CD4-positive, CD25-positive, alpha-beta regulatory T cell (primary cell): ENCODE measurements at places on chromosomes 6 and 20.

DNA sequence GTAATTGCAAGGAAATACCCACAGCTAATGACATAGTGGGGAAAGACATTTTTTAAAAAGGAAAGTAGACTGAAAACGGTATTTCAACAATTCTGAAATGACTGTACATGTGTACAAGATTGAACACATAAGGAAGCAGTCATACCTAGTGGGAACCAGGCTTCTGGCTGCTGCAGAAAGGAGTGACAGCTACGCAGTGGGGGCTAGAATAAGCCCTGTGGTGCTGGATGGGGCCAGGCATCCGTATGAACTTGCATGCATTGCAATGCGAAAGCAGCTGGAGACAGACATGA lies 54.9 kb upstream of the GPR31 start:
- H3K4me3 ChIP-seq: no peak overlapping the region
- no peak for DNase-seq

DNA sequence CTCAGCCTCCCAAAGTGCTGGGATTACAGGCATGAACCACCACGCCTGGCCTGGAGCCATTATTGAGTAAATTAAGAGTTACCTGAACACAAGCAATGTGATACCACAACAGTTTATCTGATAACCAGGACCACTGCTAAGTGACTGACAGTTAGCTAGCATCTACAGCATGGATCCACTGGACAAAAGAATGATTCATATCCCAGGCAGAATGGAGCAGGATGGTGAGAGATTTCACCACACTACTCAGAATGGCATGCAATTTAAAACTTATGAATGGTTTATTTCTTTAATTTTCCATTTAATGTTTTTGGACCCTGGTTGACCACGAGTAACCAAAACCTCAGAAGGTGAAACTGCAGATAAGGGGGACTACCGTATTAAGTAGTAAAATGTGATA lies 48.6 kb downstream of the RALGAPA2 start:
- H3K27ac ChIP-seq: no peak overlapping the region
- no peak overlapping the region for H3K4me3 ChIP-seq
- H3K27me3 ChIP-seq: no peaks in the 10 kb centered on the region
- DNase-seq: no peak
- H3K36me3 ChIP-seq: no peaks in the 10 kb centered on the region

- no peak for DNase-seq
- no peaks in the 10 kb centered on the region for H3K27me3 ChIP-seq
- H3K4me1 ChIP-seq: no peaks in the 10 kb centered on the region
- no peak overlapping the region for H3K27ac ChIP-seq
- no peak overlapping the region for H3K4me3 ChIP-seq
- no peaks in the 10 kb centered on the region for H3K36me3 ChIP-seq
Measured at GRCh38 chr20:43799150-43799711, 72.4 kb upstream of the GTSF1L start.

DNA sequence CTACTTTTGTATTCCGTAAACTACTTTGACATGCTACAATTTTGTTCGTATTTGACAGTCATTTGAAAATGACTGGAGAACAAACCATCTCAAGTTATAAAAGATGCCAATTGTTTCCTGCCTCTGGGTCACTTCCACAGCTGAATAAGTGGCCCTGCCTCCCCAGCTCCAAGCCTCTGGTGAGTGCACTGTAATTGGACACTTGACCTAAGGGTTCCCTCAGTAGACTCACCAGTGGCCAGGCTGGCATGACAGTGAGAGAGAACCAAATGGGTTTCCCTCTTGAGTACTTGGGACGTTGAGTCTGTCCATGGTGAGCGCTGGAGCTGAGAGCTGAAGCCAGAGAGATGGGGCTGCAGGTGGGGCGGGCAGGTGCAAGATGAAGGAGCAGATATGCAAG lies 57.1 kb downstream of the SLC35D3 start:
- H3K27ac ChIP-seq: no peak overlapping the region
- no peaks in the 10 kb centered on the region for H3K36me3 ChIP-seq
- H3K4me1 ChIP-seq: no peaks in the 10 kb centered on the region
- peaks cover 7% of the 10 kb centered on the region for H3K27me3 ChIP-seq
- no peak overlapping the region for H3K4me3 ChIP-seq
- DNase-seq: no peak

DNA sequence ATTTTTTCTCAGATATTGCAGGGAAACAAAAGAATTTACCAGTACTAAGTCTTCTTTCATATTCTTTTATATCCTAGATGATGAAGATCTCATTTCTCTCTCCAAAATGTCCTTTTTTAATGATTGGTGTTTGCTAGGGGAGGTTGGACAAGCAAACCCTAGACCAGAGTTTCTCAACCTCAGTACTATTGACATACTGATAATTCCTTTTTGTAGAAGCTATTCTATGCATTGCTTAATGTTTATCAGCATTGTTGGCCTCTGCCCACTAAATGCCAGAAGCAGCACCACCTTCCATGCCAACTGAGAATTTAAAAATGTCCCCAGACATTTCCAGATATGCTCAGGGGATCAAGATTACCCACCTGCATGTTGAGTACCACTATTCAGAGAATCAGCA lies 14.4 kb upstream of the TFAP2B start:
- H3K4me1 ChIP-seq: no peaks in the 10 kb centered on the region
- no peak overlapping the region for H3K27ac ChIP-seq
- no peaks in the 10 kb centered on the region for H3K36me3 ChIP-seq
- H3K27me3 ChIP-seq: no peaks in the 10 kb centered on the region
- H3K4me3 ChIP-seq: no peak overlapping the region

DNA sequence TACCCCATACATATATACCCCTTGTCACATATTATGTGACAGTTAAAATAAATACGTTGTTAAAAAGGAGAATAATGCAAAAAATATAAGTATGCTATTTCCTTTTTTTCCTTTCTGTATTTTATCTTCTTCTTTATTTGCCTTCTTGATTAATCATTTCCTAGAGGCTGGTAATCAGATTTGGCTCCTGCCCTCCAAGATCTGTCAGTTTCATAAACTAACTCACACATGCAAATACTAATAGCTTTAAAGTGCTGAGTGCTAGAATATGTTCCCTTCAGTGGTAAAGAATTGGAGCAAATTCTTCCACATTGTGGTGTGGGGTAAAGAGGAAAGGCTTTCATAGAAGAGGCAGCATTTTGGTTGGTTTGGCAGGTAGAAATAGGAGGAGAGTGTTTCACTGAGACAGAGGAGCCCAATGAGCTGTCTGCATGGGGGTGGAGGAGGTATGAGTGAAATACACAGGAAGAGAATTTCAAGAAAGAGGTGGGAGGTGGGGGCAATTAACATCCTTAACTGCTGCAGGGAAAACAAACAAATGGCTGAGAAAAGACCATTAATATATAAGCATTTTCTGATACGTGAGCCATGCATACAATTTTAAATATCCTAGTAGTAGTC lies 523.9 kb downstream of the BMP2 start:
- DNase-seq: no peak
- H3K4me1 ChIP-seq: no peaks in the 10 kb centered on the region
- no peaks in the 10 kb centered on the region for H3K36me3 ChIP-seq
- no peak overlapping the region for H3K27ac ChIP-seq
- no peaks in the 10 kb centered on the region for H3K27me3 ChIP-seq

GRCh38 chr6:155498370-155498769 lies 42.7 kb upstream of the NOX3 start:
- H3K27ac ChIP-seq: no peak overlapping the region
- no peaks in the 10 kb centered on the region for H3K4me1 ChIP-seq
- H3K27me3 ChIP-seq: no peaks in the 10 kb centered on the region
- H3K36me3 ChIP-seq: no peaks in the 10 kb centered on the region
- no peak overlapping the region for H3K4me3 ChIP-seq
- no peak for DNase-seq

- H3K27ac ChIP-seq: no peak overlapping the region
- H3K27me3 ChIP-seq: no peaks in the 10 kb centered on the region
- H3K36me3 ChIP-seq: no peaks in the 10 kb centered on the region
- no peak overlapping the region for H3K4me3 ChIP-seq
- no peaks in the 10 kb centered on the region for H3K4me1 ChIP-seq
- no peak for DNase-seq
Measured at GRCh38 chr20:63778857-63779256, 39.3 kb downstream of the SLC2A4RG start.

GRCh38 chr6:166441325-166442078 lies 58.8 kb upstream of the MPC1 start:
- peaks cover 6% of the 10 kb centered on the region for H3K4me1 ChIP-seq
- H3K27ac ChIP-seq: no peak overlapping the region
- H3K27me3 ChIP-seq: no peaks in the 10 kb centered on the region

GRCh38 chr20:6029538-6029937 lies 24.3 kb downstream of the LRRN4 start:
- no peaks in the 10 kb centered on the region for H3K4me1 ChIP-seq
- H3K27me3 ChIP-seq: no peaks in the 10 kb centered on the region
- peaks cover 23% of the 10 kb centered on the region for H3K36me3 ChIP-seq

DNA sequence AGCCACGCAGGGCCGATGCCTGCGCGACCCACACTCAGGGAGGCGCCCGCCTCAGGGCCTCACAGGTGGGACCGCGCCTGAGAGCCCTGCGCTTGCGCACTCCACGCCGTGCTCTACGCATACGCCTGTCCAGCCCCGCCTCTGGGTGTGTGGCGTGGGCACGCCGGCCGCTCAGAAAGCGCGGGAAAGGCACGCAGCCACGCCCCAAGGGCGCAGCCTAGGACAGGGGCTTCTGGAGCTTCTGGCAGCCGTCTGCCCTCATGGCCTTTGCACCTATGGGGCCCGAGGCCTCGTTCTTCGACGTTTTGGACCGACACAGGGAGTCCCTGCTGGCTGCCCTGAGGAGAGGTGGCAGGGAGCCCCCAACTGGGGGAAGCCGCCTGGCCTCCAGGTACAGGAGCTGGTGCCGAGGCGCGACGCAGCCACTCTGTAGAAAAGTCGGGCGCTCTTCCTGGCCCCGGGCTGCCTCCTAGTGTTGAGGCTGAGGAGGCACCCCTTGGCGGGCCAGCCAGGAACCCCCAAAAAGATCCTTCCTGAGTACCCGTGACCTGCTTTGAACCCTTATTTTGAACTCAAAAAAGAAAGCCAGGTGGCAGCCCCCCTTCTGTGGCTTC lies at the start of gene SPO11:
Gene SPO11, plus strand, starts transcription at position 196 of the 614 bp plus-strand sequence. Its CDS starts 65 bp downstream, at position 261.
- no peak within 1 kb of the TSS for H3K4me3 ChIP-seq
- no peak for DNase-seq
- peaks cover 28% of the 10 kb centered on the region for H3K27me3 ChIP-seq
- H3K36me3 ChIP-seq: no peaks in the 10 kb centered on the region
- H3K27ac ChIP-seq: no peak within 1 kb of the TSS

GRCh38 chr6:30129265-30130178 lies 6.4 kb upstream of the TRIM40 start:
- H3K36me3 ChIP-seq: no peaks in the 10 kb centered on the region
- H3K4me3 ChIP-seq: no peak overlapping the region
- no peak for DNase-seq
- H3K4me1 ChIP-seq: peaks cover 4% of the 10 kb centered on the region

DNA sequence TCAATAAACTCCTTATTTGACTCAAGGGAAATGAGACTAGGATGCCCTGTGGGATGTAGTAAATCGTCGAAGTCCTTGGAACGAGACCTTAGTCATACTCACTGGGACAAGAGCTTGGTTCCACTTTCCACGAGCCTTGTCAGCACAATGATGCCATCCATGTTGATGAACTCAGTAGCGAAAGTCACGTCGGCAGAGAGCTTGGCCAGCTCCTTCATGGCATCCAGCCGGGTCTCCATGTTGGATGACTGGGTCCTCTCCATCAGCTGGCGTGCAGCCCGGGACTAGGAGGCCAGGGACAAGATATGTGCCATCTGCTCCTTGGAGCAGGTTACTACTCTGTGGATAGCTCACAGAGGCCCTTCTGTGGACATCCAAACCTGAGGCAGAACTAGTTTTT lies 17.5 kb downstream of the ELMO2 start:
- no peak overlapping the region for H3K4me3 ChIP-seq
- H3K36me3 ChIP-seq: peaks cover 95% of the 10 kb centered on the region
- DNase-seq: no peak
- H3K27ac ChIP-seq: no peak overlapping the region
- H3K4me1 ChIP-seq: no peaks in the 10 kb centered on the region

- H3K4me3 ChIP-seq: no peak overlapping the region
- H3K4me1 ChIP-seq: peaks cover 9% of the 10 kb centered on the region
- H3K27me3 ChIP-seq: no peaks in the 10 kb centered on the region
- no peak for DNase-seq
- peaks cover 74% of the 10 kb centered on the region for H3K36me3 ChIP-seq
- no peak overlapping the region for H3K27ac ChIP-seq
Measured at GRCh38 chr20:23371496-23371895, 9.5 kb downstream of the GZF1 start.
